ENCODE measurements at places on chromosomes 5 and 9.
A peak's percentile ranks its signal among the peaks of the same experiment; 100 is the strongest.

DNA sequence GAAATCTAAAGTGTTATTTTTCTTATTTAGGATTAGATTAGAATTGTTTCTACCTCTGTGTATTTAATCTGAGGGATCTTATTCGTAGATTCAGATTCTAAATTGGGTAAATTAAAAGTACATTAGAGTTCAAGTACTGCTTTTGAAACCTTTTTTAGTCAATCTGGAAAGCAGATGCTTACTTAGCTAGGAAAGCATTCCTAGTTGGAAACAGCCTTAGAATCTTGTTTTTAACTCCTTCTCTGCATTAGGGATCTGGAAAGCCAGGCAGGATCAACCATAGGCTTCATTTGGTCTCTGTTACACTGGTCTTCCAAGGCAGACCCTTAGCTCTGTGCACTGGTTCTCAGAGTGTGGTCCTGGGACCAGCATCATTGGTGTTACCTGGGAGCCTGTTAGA lies 247.4 kb downstream of the NR3C1 start:
- DNase-seq = no peak

GRCh38 chr5:139694556-139695177 lies 46.5 kb downstream of the CXXC5 start:
- DNase-seq = no peak

- no peak for DNase-seq
Measured at GRCh38 chr5:129905473-129906176, 1.4 kb downstream of the CHSY3 start.

DNA sequence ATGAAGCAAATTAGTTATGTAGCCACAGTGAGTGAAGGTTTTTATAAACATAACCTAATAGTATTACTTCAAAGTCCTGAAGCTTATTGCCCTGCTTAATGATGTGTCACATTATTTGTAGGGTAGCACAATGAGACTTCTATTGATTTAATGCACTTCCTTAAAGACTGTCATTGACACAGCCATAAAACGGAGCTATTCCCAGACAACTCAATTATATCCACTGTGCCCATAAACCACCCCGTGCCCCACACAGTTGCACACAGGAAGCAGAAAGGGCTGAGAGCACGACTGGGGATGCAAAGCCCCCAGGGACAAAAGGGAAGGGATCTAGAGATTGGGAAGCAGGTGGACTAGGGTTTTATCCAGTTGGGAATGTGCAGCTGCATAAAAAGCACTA lies 37.0 kb downstream of the TRIM32 start:
- no peak for DNase-seq

GRCh38 chr5:17309462-17309861 lies 92.0 kb downstream of the BASP1 start:
- DNase-seq = no peak

GRCh38 chr9:72891043-72891442 lies 61.8 kb downstream of the ALDH1A1 start:
- DNase-seq = no peak

- DNase-seq = no peak
Measured at GRCh38 chr5:2023196-2023595, 140.5 kb upstream of the IRX4 start.

DNA sequence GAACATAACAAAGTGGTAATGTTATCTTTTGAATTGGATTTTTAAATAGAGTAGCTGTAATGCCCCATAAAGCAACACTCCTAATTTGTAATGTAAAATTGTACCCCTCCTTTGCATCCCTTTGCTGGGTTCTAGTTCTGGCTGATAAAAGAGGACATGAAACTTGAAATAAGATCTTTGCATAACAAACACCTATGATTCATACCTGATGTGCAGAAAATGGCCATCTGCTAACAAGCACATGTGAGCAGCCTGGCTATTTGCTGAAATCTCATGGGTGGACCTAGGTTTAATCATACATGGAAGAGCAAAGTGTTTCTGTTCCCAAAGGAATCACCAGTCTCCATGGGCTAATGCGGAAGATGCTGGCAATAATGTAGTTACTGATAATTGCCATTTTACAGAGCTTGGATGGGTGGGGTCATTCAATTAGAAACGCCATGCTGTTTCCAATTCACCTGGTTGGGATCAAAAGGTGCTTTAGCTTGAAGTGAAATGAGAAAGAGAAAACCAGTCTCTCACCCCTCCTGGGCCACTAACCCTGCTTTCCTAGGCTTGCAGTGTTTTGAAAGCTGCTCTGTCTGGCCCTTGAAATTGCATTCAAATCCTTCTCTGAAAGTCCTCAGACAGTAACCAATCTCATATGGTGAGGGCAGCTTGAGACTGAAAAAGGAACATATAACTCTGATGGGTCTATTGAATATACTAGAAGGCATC lies 585.1 kb downstream of the TLE4 start:
- no peak for DNase-seq

DNA sequence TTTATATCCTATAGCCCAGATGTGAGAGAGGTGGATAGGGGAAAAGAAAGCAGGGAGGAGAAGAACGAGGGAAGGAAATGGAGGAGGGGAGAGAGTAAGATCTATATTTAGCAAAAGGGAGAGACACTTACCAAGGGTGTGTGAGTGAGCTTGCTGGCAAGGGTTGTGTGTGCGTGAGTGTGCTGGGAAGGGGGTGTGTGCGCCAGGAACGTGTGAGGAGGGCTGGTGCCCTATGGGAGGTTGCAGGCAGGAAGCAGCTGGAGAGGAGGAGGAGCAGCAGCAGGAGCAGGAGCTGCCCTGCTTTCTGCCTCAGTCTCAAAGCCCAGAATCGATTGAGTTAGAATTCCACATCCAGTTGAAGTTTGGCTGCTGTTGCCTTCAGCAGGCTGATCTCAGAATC lies 148.3 kb upstream of the RUSC2 start:
- peak; percentile 16 for DNase-seq
